ENCODE measurements at places on chromosomes 1 and 21.

GRCh38 chr1:53559854-53560580 lies 100.8 kb downstream of the DMRTB1 start:
- no peak for DNase-seq

- DNase-seq: peak; percentile 44
Observed at GRCh38 chr1:206700445-206701036, 15.8 kb downstream of the MAPKAPK2 start.

DNA sequence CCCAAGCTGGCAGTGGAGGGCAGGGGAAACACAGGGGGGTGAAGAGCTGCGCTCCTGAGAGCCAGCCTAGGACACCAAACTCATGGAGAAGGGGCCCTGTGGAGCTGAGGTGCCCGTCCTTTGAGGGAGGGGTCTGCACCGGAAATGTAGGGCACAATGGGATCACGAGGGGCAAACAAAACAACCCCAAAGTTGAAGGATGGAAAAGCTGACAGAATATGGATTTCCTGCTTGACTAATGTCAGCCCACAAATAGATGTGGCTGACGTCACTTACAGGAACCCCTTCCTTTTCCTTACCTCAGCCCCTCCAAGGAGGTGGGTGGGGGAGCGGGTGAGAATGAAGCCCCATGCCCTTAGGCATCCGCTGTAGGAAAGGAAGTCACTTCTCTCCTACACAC lies 110.9 kb downstream of the KCNN3 start:
- no peak for DNase-seq

- no peak for DNase-seq
Observed at GRCh38 chr1:225872075-225872430, 10.1 kb downstream of the TMEM63A start.

DNA sequence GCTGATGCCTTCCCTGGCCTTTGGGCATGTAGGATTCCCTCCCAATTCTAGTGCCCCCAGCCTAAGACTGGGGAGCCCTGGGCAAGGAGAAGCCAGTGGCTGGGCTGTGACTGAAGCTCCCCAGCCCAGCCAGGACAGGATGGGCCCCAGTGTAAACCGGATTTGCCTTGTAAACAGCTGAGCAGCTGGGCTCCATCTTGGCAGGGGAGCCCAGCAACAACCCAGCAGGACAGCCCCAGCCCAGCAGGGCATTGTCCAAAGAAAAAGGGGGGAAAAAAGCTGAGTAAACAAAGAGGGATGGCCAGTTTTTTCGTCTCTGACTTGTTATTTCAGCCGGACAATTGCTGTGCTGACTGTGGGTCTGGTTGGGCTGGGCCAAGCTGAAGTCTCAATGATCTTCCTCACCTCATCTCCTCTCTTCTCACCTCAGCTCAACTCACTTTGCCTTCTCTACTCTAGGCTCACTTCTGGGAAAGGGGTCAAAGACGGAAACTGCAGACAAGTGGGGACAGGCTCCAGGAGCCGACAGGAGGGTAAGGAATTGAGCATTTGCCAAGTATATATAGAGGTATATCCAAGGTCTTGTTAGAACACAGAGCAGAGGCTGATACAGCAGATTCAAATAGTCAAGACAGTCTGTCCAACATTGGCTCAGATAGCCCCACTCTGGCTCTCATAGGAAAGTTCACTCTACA lies 97.7 kb downstream of the TMEM53 start:
- no peak for DNase-seq

DNA sequence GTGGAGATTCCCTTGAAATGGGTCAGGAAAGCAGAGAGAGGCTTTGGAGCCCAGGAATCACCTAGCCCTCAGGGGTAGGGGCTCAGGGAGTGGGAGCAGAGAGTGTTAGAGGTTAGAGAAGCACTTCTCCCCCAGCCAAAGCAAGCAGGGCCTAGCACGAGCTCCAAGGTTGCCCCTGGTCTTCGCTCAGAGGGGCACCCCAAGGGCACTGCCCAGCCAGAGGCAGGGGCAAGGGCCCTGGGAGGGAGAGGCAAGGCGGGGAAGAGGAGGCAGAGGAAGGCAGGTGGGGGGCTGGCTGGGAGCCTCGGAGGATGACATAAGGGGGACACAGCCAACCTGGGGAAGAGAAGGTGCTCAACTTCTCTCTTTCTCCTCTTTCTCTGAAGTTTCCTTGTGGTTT lies 71.9 kb downstream of the CASZ1 start:
- DNase-seq: no peak

- DNase-seq: peak; percentile 51
Observed at GRCh38 chr1:91872000-91872399, 14.0 kb downstream of the TGFBR3 start.

- no peak for DNase-seq
Observed at GRCh38 chr1:62103846-62104245, 90.8 kb upstream of the L1TD1 start.

- peak; percentile 48 for DNase-seq
Observed at GRCh38 chr1:52662645-52663313, 29.8 kb downstream of the SHISAL2A start.

DNA sequence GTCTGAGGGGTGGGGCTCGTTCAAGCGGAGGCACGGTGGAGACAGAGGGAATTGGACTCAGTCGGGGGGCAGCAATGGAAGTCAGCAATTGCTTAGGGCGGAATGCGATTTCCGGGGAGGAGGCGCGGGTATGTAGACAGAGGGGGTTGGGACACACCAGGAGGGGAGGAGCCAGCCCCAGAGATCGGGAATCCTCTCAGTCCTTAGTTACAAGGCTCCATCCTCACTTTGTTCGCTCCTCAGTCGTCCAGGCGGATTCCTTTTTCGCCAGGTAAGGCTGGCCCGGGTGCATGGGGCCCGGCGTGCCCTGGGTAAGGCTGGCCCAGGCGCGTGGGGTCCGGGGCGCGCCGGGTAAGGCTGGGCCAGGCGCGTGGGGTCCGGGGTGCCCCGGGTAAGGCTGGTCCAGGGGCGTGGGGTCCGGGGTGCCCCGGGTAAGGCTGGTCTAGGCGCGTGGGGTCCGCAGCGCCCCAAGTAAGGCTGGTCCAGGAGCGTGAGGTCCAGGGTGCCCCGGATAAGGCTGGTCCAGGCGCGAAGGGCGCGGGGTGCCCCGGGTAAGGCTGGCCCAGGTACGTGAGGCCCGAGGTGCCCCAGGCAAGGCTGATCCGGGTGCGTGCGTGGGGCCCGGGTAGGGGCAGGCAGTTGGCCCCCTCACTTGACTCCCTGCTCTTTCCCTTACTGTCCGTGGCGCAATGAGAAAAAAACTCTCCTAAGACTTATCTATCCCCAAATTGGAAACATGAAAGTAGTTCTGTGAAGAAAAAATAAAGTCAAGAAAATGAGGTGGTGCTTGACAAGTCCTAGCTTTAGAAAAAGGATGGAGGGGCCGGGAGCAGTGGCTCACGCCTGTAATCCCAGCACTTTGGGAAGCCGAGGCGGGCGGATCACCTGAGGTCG lies at the start of gene L1TD1:
Gene L1TD1 (plus strand): TSS at position 199 of the 894 bp plus-strand sequence. CDS start 11,780 bp downstream, outside the sequence.
- DNase-seq: peak; percentile 30

DNA sequence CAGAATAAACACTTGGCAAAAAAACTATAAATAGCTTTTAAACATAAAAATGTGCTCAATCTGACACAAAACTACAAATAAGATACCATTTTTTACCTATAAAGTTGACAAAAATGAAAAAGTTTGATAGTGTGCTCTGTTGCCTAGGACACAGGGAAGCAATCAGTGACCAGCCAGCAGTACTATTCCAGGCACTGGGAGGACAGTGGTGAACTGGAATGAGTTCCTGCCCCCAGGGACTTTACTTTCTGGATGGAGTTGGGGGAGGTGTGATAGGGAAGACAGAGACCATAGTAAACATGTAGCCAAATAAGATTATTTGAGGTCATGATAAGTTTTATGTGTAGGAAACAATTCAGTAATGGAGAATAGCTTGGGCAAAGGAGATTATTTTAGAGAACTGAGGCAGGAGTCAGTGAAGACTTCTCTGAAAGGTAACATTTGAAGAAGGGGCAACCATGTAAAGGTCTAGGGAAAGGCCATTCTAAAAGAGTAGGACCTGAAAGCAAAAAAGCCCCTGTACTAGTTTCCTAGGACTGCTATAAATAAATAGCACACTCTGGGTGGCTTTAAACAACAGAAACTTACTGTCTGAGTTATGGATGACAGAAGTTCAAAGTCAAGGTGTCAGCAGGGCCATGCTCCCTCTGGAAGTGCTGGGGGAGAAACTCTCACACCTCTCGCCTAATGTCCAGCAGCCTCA lies 42.0 kb downstream of the EEIG2 start:
- DNase-seq: no peak

GRCh38 chr1:160260406-160261382 lies 1.7 kb downstream of the DCAF8 start:
- DNase-seq: peak; percentile 81

- DNase-seq: no peak
Observed at GRCh38 chr1:19824541-19824940, 9.5 kb upstream of the RNF186 start.

DNA sequence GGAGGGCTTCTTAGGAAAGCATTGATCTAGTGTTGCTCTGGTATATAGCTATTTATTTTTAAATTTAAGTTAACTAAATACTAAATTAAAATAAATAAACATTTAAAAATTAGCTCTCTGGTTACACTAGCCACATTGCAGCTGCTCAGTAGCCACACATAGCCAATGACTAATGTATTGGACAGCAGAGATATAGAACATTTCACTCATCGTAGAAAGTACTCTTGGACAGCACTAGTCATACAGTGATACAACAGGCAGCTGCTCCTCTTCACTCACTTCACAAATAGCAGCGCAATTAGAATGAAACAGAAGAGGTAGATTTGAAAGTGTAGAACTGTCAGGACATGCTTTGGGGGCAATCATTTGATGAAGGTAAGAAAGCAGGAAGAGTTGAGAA lies 245.4 kb downstream of the PBX1 start:
- DNase-seq: peak; percentile 27

GRCh38 chr21:16792101-16792500 lies 720.7 kb upstream of the CXADR start:
- peak; percentile 36 for DNase-seq

DNA sequence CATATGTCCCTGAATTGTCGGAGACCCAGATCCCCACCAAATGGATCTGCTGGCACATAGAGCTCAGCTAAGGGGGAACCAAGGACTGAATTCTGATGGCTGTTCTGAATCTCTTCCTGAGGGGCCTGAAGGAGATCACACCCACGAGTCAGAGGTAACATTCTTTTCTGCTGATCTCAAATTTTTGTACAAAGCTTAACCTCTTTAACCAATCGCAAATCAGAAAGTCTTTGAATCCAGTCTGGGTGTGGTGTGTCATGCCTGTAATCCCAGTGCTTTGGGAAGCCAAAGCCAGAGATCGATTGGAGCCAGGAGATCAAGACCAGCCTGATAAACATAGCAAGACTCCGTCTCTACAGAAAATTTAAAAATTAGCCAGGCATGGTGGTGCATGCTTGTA lies 62.8 kb upstream of the PRRC2C start:
- DNase-seq: peak; percentile 55

- no peak for DNase-seq
Observed at GRCh38 chr1:167369175-167369574, 148.5 kb downstream of the POU2F1 start.

DNA sequence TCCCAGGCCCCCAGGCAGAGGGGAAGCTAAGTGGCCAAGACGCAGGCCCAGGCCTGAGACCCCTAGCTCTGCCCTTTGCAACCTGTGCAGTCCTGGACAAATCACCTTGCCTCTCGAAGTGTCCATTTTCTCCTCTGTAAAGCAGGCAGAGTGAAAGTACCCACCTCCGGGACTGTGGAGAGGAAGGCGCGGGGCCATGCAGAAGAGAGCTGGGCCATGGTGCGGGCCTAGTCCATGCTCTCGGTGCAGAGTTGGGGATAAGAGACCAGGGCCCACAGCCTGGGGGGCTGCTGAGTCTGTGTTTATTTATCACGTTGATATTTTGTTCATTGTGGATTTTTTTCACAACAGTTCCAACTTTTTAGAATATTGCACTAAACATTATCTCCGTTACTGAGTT lies 160.2 kb upstream of the VAMP3 start:
- DNase-seq: no peak
